Hypothalamus (tissue), 51 donors: ENCODE measurements at places on chromosomes 3 and 15.

GRCh38 chr15:70412794-70413193 lies 315.1 kb upstream of the TLE3 start:
- no peak for DNase-seq

- DNase-seq: no peak
Measured at GRCh38 chr15:57035664-57036063, 117.2 kb downstream of the TCF12 start.

- DNase-seq: no peak
Measured at GRCh38 chr15:48800811-48801455, 9.9 kb downstream of the CEP152 start.

GRCh38 chr3:117405359-117405758 lies 695.8 kb downstream of the TUSC7 start:
- DNase-seq: no peak

DNA sequence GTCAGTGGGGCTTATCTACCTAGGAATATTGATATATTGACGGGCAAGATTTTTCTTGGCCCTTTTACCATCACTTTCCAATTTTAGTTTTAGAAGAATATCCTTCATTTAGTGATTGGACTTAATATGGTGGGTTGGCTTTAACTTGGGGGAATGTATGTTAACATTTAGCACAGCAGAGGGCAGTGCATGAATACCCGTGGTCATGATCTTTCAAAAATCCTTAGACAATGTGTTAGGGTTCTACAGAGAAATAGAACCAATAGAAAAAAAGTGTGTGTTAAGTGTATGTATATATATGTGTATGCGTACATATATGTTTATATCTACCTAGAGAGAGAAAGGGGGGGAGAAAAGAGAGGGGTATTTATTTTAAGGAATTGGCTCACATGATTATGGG lies 36.9 kb downstream of the GPR171 start:
- no peak for DNase-seq

DNA sequence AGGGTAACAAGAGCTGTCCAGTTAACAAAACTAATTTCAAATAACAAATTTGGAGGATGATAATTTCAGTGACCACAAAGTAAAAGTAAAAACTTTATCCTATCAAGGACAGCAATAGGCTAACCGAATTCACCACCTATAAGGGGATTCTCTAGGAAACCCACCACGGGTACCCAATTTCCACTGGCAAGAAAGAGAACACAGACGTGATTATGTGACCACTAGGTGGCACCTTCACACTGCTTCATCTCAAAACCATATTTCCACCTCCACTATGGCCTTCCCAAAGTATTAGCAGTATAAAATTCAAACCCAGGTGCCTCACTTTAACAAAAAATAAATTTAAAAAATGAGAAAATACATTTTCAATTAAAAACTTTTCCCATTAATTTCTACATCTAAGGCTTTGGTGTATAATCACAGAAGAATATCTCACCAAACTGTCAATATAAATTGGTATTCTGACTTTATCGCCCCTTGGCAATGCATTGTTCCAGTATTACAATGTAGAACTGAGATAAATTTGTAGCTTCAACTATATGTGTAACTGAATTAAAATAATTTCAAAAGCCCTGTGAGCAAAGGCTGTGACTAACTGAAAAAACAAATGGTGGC lies 96.5 kb downstream of the FSIP1 start:
- no peak for DNase-seq

DNA sequence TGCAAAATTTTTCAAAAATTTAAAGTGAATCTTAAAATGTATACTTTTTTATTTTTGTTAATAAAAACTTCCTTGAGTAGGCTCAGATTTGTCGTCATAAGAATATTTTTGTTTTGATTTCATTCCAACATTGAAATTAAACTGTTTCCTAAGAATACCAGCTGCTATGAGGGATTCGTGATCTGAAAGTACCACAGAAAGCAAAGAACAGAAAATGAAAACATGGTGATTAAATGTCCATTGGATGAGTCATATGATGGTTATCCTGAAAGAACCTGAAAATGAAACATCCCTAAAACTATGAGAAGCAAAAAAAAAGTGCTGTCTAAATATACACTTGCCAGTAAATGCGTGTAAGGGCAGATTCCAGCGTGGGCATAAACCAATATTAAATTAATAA lies 143.8 kb downstream of the GMNC start:
- DNase-seq: no peak

DNA sequence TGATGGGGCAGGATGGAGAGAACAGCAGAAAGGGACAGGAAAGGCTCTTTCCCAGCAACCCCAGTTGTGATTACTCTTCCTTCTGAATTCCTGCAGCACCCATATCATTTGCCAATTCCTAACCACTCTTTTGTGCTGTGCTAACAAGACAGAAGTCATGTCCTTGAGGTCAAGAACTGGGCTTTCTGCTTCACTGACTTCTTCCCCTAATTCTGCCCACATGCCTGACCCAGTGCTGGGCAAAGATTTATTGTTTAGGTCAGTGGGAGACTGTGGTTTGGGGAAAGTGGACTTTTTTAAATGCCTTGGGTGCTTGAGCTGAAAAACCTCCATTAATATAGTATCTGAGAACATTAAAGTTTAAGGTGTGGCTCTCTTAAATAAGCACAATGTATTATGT lies 4.2 kb upstream of the EFCAB12 start:
- no peak for DNase-seq
